ENCODE measurements at places on chromosomes 7 and 10. TPM values are rescaled to one million over a fixed set of nuclear protein-coding genes. Genes with fewer than 3 reads are reported as not detected.
A peak's percentile ranks its signal among the peaks of the same experiment; 100 is the strongest.

C10orf95 gene
- total RNA-seq = 0.35 TPM

LIPJ gene
- total RNA-seq = not detected

SLC18A3 gene
- total RNA-seq = not detected

SEMA3A gene
- 0.82 TPM for total RNA-seq

RINT1 gene
- 25.7 TPM for total RNA-seq

CPA1 gene
- total RNA-seq = not detected

FANK1 gene
- total RNA-seq = not detected

FAM25C gene
- total RNA-seq = not detected

GRCh38 chr10:4512671-4513240 is 313.3 kb upstream of the AKR1E2 start:
- H3K4me1 ChIP-seq = peaks cover 11% of the 10 kb centered on the region
- H3K36me3 ChIP-seq = no peaks in the 10 kb centered on the region
- peaks cover 22% of the 10 kb centered on the region for H3K27me3 ChIP-seq
- no peak overlapping the region for H3K27ac ChIP-seq
- no peak overlapping the region for H3K4me3 ChIP-seq

- DNase-seq = no peak
- H3K36me3 ChIP-seq = no peaks in the 10 kb centered on the region
- H3K27ac ChIP-seq = no peak overlapping the region
- H3K4me1 ChIP-seq = no peaks in the 10 kb centered on the region
- H3K27me3 ChIP-seq = peaks cover 30% of the 10 kb centered on the region
- no peak overlapping the region for H3K4me3 ChIP-seq
Measured at GRCh38 chr10:69661414-69662172, 31.5 kb downstream of the FAM241B start.

DNA sequence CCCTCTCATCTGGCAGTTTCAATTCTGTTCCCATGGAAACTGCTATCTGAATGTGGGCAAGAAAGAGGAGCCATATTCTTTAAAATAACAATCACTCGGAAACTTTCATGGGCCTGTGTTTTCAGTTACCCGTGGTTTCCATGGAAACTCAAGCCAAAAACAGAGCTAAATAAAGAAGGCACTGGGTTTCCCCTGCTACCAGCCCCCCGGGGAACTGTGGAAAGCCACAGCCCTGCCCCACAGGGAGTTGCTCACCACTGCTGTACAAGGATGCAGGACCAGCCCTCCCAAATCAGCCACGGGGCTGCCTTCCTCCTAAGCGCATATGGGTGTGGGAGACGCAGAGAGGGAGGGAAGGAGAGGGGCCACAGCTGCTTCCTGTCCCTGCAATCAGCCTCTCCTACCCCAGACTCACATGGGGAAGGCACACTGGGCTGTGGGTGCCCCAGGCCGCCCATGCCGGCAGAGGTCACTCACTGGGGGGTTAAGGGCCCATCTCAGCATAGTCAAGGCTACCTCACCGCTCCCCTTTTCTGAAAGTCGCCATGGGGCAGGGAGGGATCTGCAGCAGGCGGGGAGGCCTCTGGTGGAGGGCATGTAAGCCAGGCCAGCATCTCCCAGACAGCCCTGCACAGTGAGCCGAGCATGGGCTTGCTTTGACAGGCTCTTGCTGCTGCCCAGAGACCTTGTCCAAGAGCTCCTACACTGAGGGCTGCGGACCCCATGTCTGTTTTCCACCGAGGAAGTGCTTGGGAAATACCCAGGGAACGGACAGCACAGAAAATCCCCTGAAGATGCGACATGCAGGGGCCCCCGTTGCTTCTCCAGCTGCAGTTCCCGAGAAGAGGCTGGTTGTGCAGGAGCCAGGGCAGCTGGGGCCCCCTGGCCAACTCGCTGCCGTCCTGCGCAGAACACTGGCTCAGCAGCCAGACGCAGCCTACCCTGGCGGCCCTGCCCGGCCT is 157.3 kb upstream of the PPP2R2D start:
- H3K27ac ChIP-seq = no peak overlapping the region
- peaks cover 8% of the 10 kb centered on the region for H3K27me3 ChIP-seq
- no peaks in the 10 kb centered on the region for H3K4me1 ChIP-seq
- H3K4me3 ChIP-seq = no peak overlapping the region

- no peak overlapping the region for H3K27ac ChIP-seq
- H3K4me1 ChIP-seq = no peaks in the 10 kb centered on the region
- H3K36me3 ChIP-seq = no peaks in the 10 kb centered on the region
- no peak overlapping the region for H3K4me3 ChIP-seq
- no peaks in the 10 kb centered on the region for H3K27me3 ChIP-seq
- no peak for DNase-seq
Measured at GRCh38 chr7:33691180-33691579, 214.2 kb upstream of the BMPER start.

- peaks cover 74% of the 10 kb centered on the region for H3K4me1 ChIP-seq
- H3K4me3 ChIP-seq = peak overlapping the region; percentile 76
Measured at GRCh38 chr10:22667093-22667480, 47.3 kb downstream of the PIP4K2A start.

GRCh38 chr10:59888781-59889435 is 17.4 kb downstream of the CCDC6 start:
- H3K4me1 ChIP-seq = peaks cover 70% of the 10 kb centered on the region
- H3K4me3 ChIP-seq = no peak overlapping the region
- peaks cover 10% of the 10 kb centered on the region for H3K36me3 ChIP-seq

DNA sequence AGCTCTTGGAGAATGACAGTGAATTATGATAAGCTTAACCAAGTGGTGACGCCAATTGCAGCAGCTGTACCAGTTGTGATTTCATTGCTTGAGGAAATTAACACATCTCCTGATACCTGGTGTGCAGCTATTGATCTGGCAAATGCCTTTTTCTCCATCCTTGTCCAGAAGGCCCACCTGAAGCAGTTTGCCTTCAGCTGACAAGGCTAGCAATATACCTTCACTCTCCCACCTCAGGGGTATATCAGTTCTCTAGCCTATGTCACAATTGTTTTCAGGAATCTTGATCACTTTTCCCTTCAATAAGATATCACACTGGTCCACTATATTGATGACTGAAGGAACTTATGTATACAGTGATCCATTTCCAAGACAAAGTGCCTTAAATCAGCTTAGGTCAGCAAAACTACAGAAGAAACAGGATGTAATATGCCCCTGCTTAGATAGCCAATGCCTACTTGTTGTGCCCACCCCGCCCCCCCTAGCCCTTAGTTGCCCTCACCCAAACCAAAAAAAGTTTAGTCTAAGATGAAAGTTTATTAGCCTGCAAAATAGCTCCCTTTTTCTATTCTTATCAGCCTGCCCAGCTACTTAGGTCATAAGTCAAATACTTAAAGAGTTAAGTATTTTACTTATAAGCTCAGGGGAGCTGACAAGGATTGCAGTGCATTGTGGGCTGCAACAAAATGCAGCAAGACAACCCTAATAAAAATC is 45.1 kb downstream of the PTPRE start:
- no peaks in the 10 kb centered on the region for H3K36me3 ChIP-seq
- H3K4me1 ChIP-seq = no peaks in the 10 kb centered on the region
- H3K27me3 ChIP-seq = peaks cover 22% of the 10 kb centered on the region
- H3K4me3 ChIP-seq = no peak overlapping the region

DNA sequence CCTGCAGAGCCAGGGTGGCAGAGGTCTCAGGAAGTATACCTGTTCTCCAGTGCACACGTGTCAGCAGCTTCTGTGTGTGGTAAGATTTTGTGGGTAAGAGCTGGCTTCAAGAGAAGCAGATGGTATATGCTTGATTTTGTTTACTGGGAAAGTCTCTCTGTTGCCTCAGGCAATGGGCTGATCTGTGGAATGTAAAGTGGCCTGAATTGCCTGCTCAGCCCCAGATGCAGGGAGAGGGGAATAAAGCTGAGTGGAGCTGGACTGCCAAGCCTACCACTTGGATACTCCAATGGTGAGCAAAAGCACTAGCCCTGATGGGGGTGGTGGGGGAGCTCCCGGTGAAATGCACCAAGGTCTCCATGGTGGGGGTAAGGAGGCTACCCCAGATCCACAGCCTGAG is 156.1 kb downstream of the WDR11 start:
- H3K36me3 ChIP-seq = no peaks in the 10 kb centered on the region
- no peaks in the 10 kb centered on the region for H3K27me3 ChIP-seq

DNA sequence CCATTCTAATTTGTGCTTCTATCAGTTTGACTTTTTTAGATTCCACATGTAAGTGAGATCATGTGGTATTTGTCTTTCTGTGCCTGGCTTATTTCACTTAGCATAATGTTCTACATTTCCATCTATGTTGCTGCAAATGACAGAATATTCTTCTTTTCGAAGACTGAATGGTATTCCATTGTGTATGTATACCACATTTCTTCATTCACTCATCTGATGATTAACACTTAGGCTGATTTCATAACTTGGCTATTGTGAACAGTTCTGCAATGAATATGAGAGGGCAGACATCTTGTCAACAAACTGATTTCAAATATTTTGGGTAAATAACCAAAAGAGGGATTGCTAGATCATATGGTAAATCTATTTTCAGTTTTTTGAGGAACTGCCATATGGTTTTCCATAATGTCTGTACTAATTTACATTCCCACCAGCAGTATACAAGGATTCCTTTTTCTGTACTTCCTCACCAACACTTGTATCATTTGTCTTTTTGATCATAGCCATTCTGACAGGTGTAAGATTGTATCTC is 52.9 kb downstream of the ZNF22 start:
- no peak overlapping the region for H3K4me3 ChIP-seq
- peaks cover 13% of the 10 kb centered on the region for H3K27me3 ChIP-seq
- no peaks in the 10 kb centered on the region for H3K36me3 ChIP-seq
- H3K4me1 ChIP-seq = no peaks in the 10 kb centered on the region

- peaks cover 14% of the 10 kb centered on the region for H3K27me3 ChIP-seq
- H3K36me3 ChIP-seq = peaks cover 2% of the 10 kb centered on the region
- peaks cover 19% of the 10 kb centered on the region for H3K4me1 ChIP-seq
- DNase-seq = no peak
Measured at GRCh38 chr7:149838992-149839408, 825 bp downstream of the ZNF862 start.

GRCh38 chr7:124738639-124739038 is 27.0 kb downstream of the GPR37 start:
- no peaks in the 10 kb centered on the region for H3K36me3 ChIP-seq
- no peaks in the 10 kb centered on the region for H3K4me1 ChIP-seq
- DNase-seq = no peak
- no peak overlapping the region for H3K27ac ChIP-seq

DNA sequence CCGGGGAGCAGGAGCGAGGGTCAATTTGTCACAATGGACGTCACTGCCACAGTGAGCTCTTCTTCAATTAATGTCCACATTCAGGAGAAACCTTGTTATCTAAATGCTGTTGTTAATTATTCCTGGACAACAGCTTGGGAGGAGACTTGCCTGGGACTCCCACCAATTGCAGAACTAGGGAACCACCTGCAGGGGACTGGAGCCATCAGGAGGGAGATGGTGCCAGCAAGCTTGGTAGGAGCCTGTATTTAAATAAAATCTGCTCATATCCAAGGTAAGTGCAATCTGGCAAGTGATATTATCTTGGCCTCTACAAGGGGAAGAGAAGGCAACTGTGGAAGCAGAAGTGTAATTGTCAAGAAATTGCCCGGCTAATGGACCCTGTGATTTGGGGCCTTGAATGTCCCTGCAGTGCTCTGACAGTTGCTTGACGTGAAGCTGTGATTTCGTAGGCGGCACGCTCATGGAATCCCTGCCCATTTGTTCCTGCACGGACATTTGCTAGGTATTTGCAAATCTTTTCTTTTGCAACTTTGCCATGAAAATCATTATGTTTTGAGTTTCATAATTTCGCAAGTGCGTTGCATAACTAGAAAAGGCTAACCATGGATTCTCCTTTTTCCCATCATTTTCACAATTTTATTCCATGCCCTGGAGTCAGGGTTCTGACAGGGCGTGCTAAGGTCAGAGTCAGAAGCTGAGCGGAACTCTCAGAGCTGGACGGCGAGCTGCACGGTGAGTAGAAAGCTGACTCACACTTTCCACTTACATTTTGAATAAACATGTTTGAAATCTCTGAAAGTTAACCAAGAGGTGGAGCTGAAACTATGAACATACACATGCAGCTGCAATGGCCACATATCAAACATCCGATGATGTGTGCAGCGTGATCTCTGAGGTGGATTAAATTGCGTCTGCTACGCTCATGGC is 84.9 kb upstream of the TCERG1L start:
- H3K4me3 ChIP-seq = no peak overlapping the region
- no peaks in the 10 kb centered on the region for H3K27me3 ChIP-seq
- H3K4me1 ChIP-seq = no peaks in the 10 kb centered on the region
- H3K27ac ChIP-seq = no peak overlapping the region
- no peaks in the 10 kb centered on the region for H3K36me3 ChIP-seq
- DNase-seq = no peak

DNA sequence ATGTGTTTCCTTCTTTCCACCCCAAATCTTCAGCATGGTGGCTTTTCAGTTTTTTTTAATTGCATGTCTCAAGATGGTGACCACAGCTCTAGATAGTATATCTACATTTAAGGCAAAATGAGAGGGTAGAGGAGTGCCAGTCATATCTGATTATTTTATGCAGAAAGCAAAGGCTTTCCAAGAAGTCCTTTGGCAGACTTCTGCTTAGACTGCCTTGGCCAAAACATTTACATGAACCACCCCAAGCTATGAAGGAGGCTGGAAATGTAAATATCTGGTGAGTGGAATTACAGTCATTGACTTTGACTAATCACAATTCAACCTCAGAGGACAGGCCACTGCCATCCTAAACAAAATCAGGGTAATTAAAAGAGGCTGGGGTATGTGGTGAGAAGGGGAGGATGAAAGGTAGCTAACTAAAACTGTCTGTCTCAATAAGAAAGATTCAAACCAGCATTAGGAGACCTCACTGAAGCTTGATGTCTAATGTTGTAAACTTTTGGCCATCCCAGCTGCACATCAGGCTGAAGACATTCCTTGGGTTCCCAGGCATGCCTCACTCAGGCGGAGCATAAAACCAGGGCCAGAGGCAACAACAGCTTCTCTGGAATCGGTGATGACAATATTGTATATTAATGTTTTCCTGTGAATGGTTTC is 53.4 kb downstream of the PPP1R3C start:
- H3K4me1 ChIP-seq = no peaks in the 10 kb centered on the region
- H3K4me3 ChIP-seq = no peak overlapping the region
- no peak for DNase-seq
- peaks cover 14% of the 10 kb centered on the region for H3K27me3 ChIP-seq
- no peaks in the 10 kb centered on the region for H3K36me3 ChIP-seq
- H3K27ac ChIP-seq = no peak overlapping the region

DNA sequence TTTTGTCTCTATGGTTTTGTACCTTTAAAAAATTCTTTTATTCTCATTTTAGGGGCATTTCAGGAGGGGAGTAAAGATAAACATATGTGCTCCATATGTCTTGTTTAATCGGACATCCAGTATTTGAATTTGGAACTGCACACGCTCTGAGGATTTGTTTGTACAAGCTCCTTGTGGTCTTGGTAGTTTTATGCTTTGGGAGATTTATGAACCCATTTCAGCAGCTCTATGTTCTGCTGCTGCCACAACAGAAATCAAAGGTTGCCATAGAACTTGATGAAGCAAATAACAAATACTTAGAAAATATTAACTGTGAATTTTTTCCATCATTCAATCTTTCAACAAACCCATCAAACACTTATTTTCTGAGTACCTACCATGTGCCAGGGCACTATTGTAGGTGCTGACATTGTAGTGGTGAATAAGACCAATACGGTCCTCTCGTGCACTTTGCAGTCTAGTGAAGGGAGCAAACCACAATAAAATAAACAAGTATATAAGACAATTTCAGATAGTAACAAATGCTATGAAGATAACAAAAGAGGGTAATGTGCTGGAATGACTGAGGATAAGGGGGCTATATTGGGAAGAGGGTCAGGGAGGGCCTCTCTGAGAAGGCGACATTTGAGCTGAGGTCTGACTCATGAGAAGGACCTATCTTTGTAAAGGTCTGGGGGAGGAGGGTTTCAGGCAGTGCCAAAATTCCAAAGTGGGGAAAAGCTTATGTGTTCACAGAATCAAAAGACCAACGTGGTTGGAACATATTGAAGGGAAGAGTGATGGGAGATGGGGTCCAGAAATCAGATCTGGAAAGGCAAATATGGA is 30.4 kb downstream of the MYPN start:
- no peak for DNase-seq
- peaks cover 5% of the 10 kb centered on the region for H3K4me1 ChIP-seq
- H3K27ac ChIP-seq = no peak overlapping the region
- H3K27me3 ChIP-seq = peaks cover 22% of the 10 kb centered on the region
- no peaks in the 10 kb centered on the region for H3K36me3 ChIP-seq
- no peak overlapping the region for H3K4me3 ChIP-seq

Data from activated CD8-positive, alpha-beta memory T cell treated with anti-CD3 and anti-CD28 coated beads, Interleukin-2, amount 10 ng/mL, durations not matched to agents 7 days and 5 days (primary cell).